ENCODE measurements at places on chromosomes 12 and 14.

GRCh38 chr12:56150563-56150962 is 1.8 kb upstream of the MYL6B start:
- no peak for DNase-seq

GRCh38 chr14:91369628-91370445 is 47.8 kb downstream of the CCDC88C start:
- no peak for DNase-seq

- DNase-seq, result no peak
Measured at GRCh38 chr14:31961896-31962295, 115.2 kb upstream of the ARHGAP5 start.

DNA sequence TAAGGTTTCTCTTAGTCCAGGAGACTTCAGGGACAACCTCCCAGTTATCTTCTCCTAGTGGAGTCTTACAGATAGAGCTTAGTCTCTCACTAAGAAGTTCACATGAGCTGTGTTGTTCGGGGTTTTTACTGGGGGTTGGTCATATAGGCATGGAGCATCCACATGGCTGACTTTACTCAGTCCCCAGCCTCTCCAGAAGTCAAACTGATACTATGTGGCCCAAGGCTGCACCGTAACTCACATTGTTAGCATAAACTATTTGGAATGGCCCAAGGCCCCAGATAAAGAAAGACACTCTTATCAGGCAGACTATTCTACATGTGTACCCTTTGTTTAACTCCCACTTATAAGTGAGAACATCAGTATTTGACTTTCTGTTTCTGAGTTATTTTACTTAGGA is 23.2 kb downstream of the GPR137C start:
- no peak for DNase-seq

DNA sequence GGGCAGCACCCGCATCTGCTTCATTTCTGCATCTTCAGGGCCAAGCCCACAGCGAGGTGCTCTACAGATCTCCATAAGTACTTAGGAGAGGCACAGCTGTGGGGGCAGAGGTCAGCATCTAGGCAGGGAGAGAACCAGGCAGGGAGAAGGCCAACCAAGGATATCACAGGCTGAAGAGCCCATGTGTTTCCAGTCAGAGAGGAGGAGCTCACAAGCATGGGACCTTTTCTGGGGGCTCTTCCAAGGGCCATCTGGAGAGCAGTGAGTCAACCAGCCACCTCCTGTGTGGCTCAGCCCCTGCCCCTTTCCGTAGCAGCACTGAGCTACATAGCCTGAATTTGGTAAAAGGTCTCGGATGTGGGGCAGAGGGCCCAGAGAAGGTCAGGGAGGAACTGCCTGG is 78.5 kb downstream of the ARL6IP4 start:
- DNase-seq, result no peak

- no peak for DNase-seq
Measured at GRCh38 chr14:90061685-90062126, at the start of gene KCNK13. Gene KCNK13 (plus strand): TSS chr14:90061994. CDS start chr14:90062206, 212 bp downstream.

GRCh38 chr12:7872566-7873319 is at the start of gene SLC2A14:
Gene SLC2A14 (minus strand): TSS chr12:7872915. CDS start chr12:7869880, 3,035 bp downstream.
- no peak for DNase-seq

Measured in stimulated activated CD4-positive, alpha-beta T cell treated with anti-CD3 and anti-CD28 coated beads, Interleukin-4, amount 100 ng/mL, for 48 hours (primary cell).